ENCODE measurements at places on chromosomes 11 and 22.

- peak; percentile 80 for DNase-seq
Measured at GRCh38 chr11:1572197-1573076, at the start of gene DUSP8. DUSP8 (minus strand) TSS chr11:1572271; CDS start chr11:1565826, 6,445 bp downstream.

GRCh38 chr11:61904539-61905048, 12.8 kb downstream of the RAB3IL1 start:
- no peak for DNase-seq

- no peak for DNase-seq
Measured at GRCh38 chr11:125935618-125936199, 10.1 kb upstream of the VSIG10L2 start.

GRCh38 chr11:119266063-119266462, 50.9 kb downstream of the MCAM start:
- DNase-seq, result no peak

DNA sequence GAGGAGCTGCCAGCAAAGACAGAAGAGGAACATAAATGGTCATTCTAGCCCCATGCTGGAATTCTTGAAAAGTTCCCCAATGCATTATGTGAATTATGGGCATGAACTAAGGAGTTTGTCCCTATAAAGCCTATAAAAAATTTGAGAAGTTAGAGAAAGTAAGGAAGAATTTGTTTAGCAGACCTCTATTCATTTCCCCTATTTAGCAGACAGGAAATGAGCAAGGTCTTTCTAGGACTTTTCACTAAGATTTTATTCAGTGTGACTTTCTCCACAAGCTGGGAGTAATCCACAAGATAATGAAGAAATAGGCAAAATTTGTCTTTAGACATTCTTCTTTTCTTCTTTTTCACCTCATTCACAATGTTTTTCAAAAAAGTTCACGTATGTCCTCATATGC, 20.0 kb downstream of the PRRG4 start:
- DNase-seq, result no peak

DNA sequence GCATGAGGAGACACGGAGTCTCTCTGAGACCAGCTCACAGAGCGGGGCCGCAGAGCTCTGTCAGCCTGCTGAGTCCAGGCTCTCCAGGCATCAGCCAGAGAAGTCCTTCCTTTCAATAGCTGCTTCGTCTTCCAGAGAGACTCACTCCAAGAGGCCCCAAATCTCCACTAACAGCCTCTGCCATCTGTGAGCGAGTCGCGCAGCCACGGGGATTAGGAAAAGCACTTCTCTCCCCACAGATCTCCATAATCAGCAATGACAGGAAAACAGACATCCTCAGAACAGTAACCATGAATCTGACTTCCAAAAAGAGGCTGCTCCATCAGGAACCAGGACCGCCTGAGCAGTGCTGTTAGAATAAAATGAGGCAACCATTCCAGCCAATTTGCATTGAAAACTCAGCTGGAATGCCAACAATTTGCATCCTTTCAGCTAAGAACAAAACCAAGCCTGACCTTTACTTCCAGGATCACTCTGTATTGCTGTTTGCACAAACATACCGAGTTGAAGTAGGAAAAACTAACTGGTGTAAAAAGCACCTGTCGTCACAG, 65.4 kb downstream of the SMCO4 start:
- DNase-seq, result no peak

GRCh38 chr11:83779876-83780275, 493.7 kb upstream of the CCDC90B start:
- DNase-seq, result no peak

DNA sequence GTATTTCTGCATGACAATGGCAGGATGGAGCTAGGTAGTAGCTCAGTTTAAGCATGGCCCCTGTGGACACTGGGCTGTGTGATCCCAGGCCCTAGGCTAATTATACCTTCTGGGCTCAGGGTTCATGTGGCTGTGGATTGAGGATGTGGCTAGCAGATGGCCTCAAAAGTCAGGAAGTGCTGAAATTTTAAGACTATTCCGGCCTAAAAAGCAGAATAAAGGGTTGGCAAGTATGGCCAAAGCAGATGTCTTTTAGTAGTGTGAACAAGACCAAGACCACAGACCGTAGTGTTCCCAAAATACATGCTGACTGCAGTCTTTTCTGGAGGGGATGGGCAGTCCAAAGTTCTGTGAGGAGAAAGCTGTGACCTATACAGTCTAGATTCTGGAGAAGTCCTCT, 115.7 kb upstream of the RAG2 start:
- no peak for DNase-seq

DNA sequence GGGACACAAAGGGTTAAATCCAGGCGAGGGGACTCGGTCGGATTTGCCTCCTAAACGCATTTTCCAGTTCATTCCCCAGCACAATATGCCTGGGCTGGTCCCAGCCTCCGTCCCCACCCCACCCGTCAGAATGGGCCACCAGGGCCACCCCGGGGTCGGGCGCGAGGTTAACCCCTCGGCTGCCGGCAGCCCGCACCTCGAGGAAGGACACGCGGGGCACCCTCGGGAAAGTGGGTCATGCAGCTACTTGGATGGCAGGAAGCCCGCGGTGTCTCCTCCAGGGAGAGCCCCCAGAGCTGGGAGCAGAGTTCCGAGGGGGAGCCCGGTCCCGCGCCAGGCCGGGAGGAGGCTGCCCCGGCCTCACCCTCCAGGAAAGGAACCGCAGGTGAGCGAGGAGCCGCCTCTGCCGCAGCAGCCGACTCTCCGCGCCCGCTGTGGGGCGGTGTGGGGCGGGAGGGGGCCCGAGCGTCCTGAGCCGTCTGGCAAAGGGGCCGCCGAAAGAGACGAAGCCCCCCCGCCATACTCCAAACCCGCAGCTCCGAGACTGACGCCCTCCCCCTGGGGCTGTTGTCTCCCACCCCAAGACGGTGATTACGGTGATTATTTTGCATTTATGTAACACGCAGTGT, 1.4 kb downstream of the NECTIN1 start:
- DNase-seq, result no peak

DNA sequence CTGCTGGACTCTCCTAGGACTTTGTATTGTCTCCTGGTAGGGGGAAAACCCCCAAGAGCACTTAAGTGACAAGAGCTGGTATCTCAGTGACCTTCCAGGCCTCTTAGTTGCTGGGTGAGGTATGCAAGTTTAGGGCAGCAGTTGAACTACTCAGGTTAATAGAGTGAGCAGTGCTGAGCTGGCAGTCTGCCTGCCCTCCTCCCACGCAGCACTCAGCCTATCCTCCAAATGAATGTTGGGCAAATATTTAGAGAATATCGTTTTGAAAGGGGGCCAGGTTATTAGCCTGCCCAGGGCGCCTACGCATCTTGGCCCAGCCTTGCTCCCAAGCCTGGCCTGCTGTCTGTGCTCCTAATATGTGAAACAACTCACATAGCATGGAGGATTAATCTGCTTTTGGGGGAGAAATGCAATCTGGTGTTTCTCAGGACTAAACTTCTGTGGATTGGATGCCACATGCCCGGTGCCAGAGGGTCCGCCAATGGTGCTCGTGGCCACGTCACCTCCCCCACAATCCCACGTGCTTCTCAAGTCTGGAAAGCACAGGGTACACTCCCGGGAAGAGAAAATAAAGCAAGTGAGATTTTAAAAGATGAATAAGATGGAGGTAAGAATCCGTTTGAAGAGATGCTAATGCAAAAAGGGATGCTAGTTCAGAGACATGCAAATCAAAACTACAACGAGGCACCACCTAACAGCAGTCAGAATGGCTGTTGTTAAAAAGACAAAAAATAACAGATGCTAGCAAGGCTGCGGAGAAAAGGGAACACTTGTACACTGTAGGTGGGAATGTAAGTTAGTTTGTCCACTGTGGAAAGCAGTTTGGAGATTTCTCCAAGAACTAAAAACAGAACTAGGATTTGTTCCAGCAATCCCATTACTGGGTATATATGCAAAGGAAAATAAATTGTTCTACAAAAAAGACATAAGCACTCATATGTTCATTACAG, 67.7 kb downstream of the SPON1 start:
- peak; percentile 37 for DNase-seq

GRCh38 chr11:133175103-133175502, 357.2 kb downstream of the OPCML start:
- DNase-seq, result no peak

DNA sequence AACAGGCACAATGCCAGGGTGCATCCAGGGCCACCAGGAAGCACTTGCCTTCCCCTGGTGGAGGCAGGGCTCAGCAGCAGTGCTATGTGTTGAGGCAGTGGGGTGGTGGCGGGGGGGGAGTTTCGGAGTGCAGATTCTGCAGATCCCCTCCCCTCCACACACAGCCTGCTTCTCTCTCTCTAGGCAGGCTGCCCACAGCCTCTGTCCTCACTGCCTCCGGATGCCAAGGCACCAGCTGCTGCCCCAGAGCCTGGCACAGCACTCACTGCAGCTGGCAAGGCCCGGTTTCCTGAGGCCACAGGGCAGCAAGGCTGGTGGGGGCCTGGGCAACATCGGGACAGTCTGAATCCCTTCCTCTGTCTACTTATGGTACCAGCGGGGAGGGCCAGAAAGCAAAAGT, 35.8 kb downstream of the NRXN2 start:
- DNase-seq, result no peak

DNA sequence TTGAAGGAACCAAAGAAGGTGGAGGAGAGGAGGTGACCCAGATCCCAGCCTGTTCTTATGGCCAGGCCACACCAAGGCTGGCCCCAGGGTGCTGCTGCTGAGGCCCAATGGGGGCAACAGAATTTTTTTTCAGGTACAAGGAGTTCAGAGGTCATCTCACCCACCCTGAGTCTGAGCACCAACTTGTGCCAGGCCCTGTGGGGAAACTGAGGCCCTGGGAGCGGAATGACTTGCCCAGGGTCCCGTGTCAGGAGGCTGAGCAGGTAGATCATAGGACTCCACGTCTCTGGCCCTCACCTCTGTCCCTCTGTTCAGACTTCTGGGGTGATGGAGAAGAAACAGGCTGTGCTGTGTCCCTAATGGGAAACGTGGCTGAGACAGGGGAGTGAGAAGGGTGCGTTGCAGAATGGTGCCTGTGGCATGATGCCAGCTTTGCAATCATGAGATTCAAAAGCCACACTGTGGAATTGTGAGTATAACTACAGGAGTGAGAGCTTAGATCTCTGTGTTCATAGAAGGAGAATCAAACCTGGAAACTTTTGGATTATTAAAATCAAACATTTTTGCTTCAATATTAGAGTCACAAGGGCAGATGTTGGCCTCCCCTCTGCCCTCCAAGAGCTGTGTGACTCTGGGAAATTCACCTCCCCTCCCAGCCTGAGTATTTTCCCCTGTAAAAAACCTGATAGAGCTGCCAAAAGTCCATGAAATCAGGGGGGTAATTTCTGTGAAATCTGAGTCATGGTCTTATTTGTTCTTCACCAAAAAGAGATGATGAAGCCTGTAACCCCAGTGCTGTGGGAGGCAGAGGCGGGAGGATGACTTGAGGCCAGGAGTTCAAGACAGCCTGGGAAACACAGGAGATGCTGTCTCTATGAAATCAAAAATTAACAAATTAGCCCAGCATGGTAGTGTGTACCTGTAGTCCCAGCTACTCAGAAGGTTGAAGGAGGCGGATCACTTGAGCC, 874 bp downstream of the APOL1 start:
- DNase-seq, result peak; percentile 24

DNA sequence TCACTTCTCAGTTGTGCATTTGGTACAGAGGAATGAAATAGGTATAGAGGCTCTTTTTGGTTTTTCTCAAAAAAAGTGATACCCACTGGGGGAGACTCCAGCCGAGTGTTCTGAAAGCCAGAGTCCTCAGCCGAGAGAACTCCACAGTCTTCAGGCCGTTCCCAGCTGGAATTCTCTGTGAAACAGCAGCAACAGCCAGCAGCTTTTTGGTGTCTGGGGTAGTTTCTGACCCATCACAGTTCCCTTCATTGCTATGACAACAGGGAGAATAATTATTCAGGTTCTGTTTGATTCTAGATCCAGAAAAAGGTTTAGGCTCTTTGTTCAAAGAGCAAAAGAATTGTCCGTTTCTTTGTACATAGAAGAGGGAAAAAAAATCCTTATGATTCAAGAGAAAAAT, 84.6 kb downstream of the C22orf31 start:
- DNase-seq, result peak; percentile 34

DNA sequence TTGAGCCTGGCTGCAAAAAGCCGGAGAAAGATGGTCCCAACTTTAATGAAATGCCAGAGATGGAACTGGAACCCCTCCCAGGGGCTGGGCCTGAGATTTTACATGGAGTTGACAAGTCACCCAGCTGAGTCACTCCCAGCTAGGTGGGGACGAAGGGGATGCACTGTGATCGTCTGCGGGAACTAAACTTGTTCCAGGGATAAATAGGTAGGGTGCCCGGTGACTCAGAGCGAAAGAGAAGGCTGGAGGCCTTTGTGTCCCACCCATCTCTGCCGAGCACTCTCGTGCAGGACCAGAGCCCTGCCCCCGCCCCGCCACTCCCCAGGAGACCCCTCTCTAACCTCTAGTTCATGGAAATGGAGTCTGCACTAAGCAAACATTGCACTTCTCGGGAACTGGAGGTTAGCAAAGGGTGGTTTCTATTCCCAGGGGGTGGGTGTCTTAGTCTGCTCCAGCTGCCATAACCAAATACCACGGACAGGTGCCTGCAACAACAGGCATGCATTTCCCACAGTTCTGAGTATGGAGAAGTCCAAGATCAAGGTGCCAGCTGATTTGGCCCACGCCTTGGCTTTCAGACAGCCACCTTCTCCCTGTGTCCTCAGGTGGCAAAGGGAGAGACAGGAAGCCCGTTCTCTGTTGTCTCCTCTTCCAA, 60.7 kb upstream of the FADD start:
- peak; percentile 26 for DNase-seq

DNA sequence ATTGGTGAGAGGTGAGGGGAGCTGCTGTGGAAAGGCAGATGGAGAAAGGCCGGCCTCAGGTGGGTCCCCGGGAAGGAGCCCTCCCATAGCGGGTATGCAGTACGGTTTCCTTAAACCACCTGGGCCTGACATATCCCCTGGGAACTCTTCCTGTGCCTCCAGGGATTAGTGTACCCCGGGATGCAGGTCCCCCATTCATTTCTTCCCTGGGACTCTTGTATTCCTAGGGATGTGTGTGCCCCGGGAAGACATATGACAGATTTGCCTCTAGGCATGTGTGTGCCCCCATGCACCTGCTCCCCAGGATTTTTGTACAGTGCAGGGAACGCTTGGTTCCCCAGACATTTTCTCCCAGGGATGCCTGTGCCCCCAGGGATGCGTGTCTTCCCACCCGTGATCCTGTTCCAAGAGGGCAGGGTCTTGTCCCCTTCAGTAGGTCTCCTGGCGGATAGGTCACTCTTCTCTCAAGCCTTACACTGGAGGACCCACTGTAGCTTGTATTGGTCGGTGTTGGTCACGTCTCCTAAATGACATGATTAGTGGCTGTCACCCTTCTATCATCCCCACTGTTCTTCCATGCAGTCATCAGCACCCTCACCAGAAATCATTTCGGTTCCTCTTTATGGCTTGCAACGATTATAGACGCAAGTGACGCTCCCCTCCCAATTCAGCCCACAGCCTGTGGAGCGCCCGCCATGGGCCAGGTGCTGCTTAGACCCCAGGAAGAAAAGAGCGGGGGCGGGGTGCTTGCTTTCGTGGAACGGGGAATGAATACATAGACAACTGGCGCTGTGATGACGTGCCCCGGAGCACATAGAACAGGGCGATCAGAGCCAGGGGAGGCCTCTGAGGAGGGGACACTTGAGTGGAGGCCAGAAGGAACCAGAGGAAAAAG, 1.3 kb downstream of the PARVB start:
- no peak for DNase-seq
